ENCODE measurements at places on chromosomes 4 and X.

- DNase-seq: no peak
Observed at GRCh38 chr4:114015444-114015899, 36.0 kb upstream of the ARSJ start.

- DNase-seq: no peak
Observed at GRCh38 chr4:120314969-120315368, 248.3 kb upstream of the MAD2L1 start.

- no peak for DNase-seq
Observed at GRCh38 chr4:5693871-5694270, 14.5 kb downstream of the EVC2 start.

GRCh38 chrX:153950127-153950526 is 5.7 kb upstream of the RENBP start:
- DNase-seq: no peak

DNA sequence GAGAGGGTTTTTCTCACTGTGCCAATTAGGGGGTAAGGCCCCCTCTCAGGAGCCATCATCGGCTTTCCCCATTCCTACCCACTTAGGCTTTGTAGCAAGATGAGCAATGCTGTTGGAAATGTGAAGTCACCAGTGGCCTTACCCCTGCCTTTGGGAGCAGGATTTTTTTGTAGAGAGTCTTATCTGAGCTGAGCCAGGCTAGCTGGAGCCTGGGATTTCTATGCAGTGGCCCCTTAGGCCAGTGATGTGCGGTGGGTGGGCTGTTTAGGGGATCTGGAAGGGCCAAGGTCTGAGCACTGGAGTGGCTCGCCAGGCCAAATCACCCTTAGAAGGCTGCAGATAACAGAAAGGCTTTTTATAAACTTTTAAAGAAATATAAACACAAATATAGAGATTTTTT is 4.2 kb downstream of the CXorf65 start:
- DNase-seq: no peak

DNA sequence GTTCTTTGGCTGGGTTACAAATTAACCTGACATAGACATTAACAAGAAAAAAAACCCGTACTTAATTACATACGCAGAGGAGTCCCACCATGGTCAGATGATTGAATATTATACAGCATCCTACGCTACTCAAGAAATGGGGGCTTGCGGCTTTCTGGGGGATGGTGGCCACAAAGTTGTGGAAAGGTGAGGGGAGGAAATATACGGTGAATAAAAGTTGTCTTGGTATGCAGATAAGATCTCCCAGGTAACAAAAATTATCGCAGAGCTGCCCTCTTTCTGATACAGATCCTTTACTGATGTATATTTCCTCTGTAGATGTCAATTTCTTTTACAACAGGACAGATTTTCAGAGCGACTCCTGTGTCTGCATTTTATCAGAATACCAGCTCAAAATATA is 890 bp downstream of the DCAF16 start:
- no peak for DNase-seq

DNA sequence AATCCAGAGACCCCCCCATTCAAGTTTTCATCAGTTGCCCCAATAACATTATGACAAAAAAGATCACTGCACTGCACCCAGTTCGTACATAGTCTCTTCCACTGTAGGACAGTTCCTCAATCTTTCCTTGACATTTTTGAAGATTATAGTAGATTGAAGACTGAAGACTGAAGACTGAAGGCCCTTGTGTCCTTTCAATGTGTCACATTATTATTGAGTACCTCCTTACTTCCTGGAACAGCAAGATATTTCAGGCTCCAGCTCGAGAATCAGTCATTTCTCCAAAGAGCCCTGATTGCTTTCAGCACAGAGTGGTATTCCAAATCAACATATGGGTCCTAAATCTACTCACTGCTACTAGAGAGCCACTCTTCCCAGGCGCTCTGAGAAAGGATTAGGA is 75.0 kb downstream of the MANBA start:
- no peak for DNase-seq

- no peak for DNase-seq
Observed at GRCh38 chr4:105106426-105106825, 40.2 kb upstream of the TET2 start.

DNA sequence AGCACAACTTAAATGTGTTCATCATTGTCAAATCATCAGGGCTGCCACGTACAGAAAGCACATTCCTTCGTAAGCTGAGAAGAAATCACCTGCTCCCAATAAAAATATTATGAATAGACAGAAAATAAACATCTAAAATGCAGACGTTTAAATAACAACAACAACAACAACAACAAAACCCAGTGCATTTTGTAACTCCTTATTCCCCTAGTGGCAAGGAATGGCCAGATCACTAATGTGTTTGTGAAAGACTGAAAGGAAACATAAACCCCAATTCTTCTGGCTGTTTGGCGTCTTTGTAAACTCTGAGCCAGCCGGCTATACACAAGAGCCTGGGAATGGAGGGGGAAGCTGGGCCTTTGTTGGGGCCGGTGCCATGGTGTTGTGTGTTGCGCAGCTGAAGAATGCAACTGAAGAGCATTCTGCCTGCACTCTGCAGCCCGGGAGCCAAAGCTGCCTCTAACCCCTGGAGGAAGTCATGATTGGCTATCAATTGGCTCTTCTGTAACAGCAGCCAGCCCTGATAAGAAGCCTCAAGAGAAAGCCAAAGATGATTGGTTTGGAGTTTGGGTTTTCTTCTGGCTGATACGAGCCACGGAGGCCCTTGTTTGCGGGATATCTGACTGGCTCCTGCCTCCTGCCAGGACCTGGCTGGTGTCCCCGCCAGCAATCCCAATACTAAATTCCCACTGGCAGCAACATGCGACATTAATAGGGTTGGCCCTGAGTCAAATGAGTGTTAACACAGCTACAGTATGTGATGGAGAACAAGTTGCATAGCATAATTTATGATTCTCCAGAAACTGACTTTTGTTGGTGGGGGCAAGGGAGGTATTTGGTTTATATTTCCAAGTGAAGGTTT is 89.7 kb upstream of the TFDP3 start:
- no peak for DNase-seq

GRCh38 chr4:2179717-2180116 is 62.2 kb downstream of the HAUS3 start:
- DNase-seq: no peak

DNA sequence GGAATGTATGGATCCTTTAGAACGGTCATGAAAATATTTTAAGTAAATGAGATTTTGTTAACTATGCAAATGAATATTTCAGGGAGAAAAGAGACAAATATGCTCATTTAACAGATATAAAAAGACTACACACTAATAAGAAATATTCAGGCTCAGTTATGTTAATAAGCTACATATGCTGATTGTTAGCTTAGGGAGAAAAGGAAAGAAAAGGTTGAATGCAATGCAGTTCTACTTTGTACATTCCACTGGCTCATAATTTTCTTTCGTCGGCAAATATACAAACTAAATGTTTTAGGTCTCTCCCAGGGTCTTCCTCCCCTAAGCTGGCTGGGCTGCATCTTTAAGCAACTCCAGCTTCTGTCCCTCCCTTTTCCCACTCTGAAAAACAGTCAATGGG is 2.7 kb upstream of the RTL3 start:
- no peak for DNase-seq

- no peak for DNase-seq
Observed at GRCh38 chr4:111174331-111174730, 551.5 kb upstream of the PITX2 start.

- DNase-seq: no peak
Observed at GRCh38 chrX:40440866-40441265, 139.9 kb upstream of the ATP6AP2 start.

DNA sequence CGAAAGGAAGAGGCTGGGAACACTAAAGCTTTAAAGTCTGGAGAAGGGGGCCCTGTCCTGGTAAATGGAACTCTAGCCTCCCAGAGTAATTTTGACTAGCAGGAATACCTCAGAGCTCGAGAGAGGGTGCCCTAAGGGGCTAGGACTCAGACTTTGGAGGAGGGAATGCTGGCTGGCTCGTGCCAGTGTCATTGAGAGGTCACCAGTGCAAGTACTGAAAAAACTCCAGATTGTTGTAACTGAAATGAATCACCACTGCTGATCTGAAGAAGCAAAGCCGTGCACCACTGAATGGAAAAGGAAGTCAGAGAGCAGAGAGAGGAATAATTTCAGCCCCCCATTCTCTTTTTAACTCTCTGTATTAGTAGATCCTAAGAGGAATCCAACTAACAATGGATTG is 690.2 kb downstream of the FAT4 start:
- no peak for DNase-seq

- DNase-seq: no peak
Observed at GRCh38 chrX:105263801-105264200, 43.3 kb upstream of the TEX13A start.

- DNase-seq: no peak
Observed at GRCh38 chr4:112706840-112707207, 69.9 kb downstream of the LARP7 start.

DNA sequence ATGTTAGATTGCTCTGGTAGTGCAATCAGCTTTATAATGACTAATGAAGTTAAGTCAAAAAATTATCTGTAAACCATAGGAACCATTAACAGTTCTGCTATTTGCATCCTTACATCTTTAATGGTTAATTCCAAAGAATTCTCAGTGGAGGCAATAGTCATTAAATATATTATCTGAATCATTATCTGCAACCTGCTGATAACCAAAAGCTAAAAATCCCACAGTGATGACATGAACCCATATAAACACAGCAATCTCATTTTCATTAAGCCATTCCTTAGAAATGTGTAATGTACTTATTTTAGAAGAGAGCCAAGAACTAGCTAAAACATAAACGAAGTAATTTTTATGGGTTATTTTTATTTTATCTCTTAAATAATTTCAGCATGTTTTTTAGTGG is 60.2 kb downstream of the MAGEB16 start:
- DNase-seq: no peak

DNA sequence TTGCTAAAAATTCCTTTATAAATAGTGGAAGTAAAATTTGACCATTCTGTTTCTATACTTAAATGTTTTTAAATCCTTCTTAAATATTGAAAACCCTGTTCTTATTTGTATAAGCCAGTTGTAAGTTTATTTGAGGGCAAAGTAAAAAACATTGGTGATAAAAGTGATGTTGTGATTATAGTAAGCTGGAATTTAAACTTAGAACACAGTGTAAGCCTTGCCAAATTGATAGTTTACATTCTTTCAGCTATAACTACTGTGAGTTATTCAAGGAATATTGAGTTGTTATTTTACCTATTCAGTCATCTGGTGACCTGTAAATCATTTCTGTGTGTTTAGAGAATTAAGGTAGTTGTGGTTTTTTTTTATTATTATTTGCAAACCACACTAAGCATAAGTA is 9.6 kb downstream of the YY2 start:
- no peak for DNase-seq

Data from stimulated activated CD4-positive, alpha-beta T cell treated with anti-CD3 and anti-CD28 coated beads, TNF-alpha, amount 100 ng/mL, for 1 hour (primary cell).